ENCODE measurements at places on chromosomes 2 and 18. TPM values are rescaled to one million over a fixed set of nuclear protein-coding genes. Genes with fewer than 3 reads are reported as not detected.

The GALNT14 gene
- 1.5 TPM for polyA plus RNA-seq

The UGT1A8 gene
- not detected for polyA plus RNA-seq

The TNS1 gene
- 142 TPM for polyA plus RNA-seq

The BCL2 gene
- 16.0 TPM for polyA plus RNA-seq

The LIPT1 gene
- polyA plus RNA-seq, result 8.2 TPM

The GALNT13 gene
- polyA plus RNA-seq, result 0.32 TPM

The PPM1G gene
- 57.8 TPM for polyA plus RNA-seq

The IL18R1 gene
- polyA plus RNA-seq, result 0.50 TPM

The SH2D6 gene
- 0.89 TPM for polyA plus RNA-seq

The SERPINB3 gene
- not detected for polyA plus RNA-seq

The GALNT3 gene
- polyA plus RNA-seq, result 1.3 TPM

The G6PC2 gene
- polyA plus RNA-seq, result not detected

The C2orf76 gene
- 8.1 TPM for polyA plus RNA-seq

The LINC00305 gene
- not detected for polyA plus RNA-seq

The ANKRD30BL gene
- polyA plus RNA-seq, result 0.08 TPM

The HOXD10 gene
- polyA plus RNA-seq, result 0.10 TPM

The CXCR1 gene
- polyA plus RNA-seq, result not detected

The GALR1 gene
- polyA plus RNA-seq, result 0.09 TPM

The USP14 gene
- polyA plus RNA-seq, result 55.3 TPM

The SULT6B1 gene
- not detected for polyA plus RNA-seq

The HOXD4 gene
- 8.2 TPM for polyA plus RNA-seq

The GPAT2 gene
- 4.2 TPM for polyA plus RNA-seq

The EFHD1 gene
- polyA plus RNA-seq, result 26.3 TPM

The INO80B gene
- 23.7 TPM for polyA plus RNA-seq

The C2orf66 gene
- polyA plus RNA-seq, result 0.23 TPM

The IL1R2 gene
- polyA plus RNA-seq, result 0.31 TPM

The DLGAP1 gene
- polyA plus RNA-seq, result 1.5 TPM

The CHAC2 gene
- polyA plus RNA-seq, result 3.2 TPM

The POTEC gene
- polyA plus RNA-seq, result not detected

The REG1A gene
- polyA plus RNA-seq, result not detected

The HAAO gene
- 25.6 TPM for polyA plus RNA-seq

The TNFAIP6 gene
- polyA plus RNA-seq, result 9.0 TPM

The ABCB11 gene
- not detected for polyA plus RNA-seq

The ZNF804A gene
- 0.28 TPM for polyA plus RNA-seq

The SERPINB10 gene
- 0.15 TPM for polyA plus RNA-seq

The KCNG3 gene
- polyA plus RNA-seq, result 0.05 TPM

The TMEM247 gene
- polyA plus RNA-seq, result not detected

The FKBP7 gene
- 46.3 TPM for polyA plus RNA-seq

The ACVR1 gene
- polyA plus RNA-seq, result 19.3 TPM

The SPC25 gene
- 6.7 TPM for polyA plus RNA-seq

The CPO gene
- polyA plus RNA-seq, result 0.37 TPM

The LOXHD1 gene
- 2.8 TPM for polyA plus RNA-seq
